SK-N-SH (cell line): ENCODE measurements at places on chromosomes 5 and 9.

GRCh38 chr5:145283141-145283810 is 551.9 kb downstream of the PRELID2 start:
- DNase-seq, result no peak

GRCh38 chr5:175681968-175682340 is 24.1 kb downstream of the HRH2 start:
- no peak for DNase-seq

- no peak for DNase-seq
Measured at GRCh38 chr9:21810388-21810787, 8.0 kb downstream of the MTAP start.

DNA sequence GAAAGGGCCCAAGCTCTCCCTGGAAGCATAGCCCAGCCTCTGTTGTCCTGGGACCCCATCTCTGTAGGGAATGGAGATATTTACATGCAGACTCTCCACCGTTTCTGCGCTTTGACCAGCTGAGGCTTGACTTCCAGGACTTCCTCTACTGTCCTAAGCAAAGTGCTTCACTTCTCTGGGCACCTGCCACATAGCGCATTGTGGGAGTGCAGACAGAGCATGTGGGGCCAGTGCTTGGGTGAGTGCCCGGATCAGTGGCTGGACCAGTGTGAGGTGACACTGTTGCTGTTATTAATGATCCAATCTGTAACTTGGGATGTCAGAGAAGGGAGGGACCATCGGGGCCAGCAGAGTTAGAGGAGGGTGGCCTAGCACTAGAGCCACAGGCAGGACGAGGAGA is 10.5 kb downstream of the CXCL14 start:
- no peak for DNase-seq

- DNase-seq, result no peak
Measured at GRCh38 chr5:127813633-127814587, 110.7 kb downstream of the CCDC192 start.

DNA sequence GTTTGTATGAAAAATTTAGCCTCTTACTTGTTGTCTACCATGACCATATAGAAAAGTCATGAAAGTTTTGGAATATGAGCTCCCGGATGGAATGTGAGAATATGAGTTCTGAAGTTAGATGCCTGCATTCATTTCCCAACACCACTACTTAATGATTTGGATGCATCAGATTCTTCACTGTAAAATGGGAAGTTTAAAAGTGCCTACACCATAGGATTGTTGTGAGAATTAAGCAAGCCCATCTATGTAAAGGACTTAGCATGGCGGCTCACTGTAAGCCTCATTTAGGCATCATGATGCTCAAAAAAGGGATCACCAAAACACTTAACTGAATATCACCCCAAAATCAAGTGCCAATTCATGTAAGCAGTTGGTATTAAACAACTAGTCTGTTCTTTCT is 177.3 kb downstream of the RAB3C start:
- DNase-seq, result no peak

- no peak for DNase-seq
Measured at GRCh38 chr5:60541980-60542379, 158.0 kb downstream of the DEPDC1B start.

GRCh38 chr5:157855404-157855994 is 3.4 kb downstream of the CLINT1 start:
- peak; percentile 70 for DNase-seq

- DNase-seq, result no peak
Measured at GRCh38 chr9:549455-549997, 292.0 kb upstream of the DMRT1 start.

GRCh38 chr9:137666513-137666822 is 47.7 kb downstream of the EHMT1 start:
- DNase-seq, result peak; percentile 53

- no peak for DNase-seq
Measured at GRCh38 chr5:61263072-61263471, 69.0 kb upstream of the ZSWIM6 start.

DNA sequence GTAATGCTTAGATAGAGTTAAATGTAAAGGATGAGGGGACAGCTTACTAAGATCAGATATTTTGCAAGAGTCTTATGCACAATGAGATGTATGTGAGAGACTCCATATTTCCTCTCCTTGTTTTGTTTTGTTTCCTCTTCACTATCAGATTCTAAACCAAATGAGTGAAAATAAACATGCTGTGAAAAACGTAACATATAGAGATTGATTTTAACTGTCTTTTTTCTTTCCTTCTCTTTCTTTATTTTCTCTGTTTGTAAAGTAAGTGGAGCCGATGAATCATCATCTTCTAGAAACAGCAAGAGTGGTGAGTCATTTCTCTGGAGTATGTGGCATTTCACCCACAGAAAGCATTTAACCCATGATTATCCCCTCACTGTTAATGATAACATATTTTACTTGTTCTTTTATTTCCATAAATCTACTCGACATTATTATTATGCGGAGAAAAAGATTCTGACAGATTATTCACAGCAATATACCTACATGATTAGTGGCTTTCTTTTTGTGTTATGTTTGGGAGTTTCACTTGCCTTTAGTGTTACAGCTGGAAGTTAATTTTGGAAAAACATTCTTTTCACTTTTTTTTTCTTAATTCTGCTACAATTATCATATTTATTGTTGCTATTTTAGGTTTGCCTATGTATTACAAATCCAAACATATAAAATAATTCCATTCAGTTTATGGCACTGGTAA is 2.1 kb upstream of the ANXA1 start:
- no peak for DNase-seq

GRCh38 chr9:130041648-130042405 is 1.2 kb downstream of the FNBP1 start:
- peak; percentile 70 for DNase-seq

DNA sequence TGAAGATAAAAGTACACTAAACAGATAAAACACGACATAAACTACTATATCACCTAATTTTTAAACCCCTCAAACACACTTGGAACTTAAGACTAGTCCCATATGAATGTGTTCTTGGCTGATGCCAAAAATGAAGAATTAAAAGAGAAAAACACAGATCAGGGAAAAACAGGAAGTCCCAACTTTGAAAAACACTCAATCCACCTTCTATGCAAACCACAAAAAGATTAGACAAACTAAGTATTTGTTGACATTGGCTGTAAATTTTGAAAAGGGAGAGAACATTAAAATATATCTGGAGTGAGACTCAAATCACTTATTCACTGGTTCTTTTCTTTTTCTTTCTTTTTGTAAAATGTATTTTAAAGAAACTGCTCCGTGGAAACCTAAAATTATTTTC is 81.4 kb downstream of the ANKH start:
- no peak for DNase-seq

DNA sequence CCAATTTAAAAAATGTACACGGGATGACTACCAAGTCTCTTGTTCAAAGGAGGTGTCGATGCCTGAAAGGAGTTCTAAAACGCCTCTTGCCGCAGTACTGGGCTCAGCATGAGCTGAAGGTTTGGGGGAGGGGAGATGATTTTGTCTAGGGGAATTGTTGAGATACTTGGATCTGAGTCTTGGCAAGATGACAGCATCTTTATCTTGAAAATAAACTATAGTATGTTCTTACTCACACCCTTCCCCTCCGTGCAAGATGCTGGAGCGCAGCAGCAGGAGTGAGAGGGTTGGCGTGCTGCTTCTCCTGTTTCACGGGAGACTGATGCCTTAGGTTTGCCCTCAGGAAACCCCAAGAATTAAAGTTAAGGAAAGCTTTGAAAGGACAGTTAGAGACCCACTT is 47.3 kb downstream of the FAM78A start:
- no peak for DNase-seq

DNA sequence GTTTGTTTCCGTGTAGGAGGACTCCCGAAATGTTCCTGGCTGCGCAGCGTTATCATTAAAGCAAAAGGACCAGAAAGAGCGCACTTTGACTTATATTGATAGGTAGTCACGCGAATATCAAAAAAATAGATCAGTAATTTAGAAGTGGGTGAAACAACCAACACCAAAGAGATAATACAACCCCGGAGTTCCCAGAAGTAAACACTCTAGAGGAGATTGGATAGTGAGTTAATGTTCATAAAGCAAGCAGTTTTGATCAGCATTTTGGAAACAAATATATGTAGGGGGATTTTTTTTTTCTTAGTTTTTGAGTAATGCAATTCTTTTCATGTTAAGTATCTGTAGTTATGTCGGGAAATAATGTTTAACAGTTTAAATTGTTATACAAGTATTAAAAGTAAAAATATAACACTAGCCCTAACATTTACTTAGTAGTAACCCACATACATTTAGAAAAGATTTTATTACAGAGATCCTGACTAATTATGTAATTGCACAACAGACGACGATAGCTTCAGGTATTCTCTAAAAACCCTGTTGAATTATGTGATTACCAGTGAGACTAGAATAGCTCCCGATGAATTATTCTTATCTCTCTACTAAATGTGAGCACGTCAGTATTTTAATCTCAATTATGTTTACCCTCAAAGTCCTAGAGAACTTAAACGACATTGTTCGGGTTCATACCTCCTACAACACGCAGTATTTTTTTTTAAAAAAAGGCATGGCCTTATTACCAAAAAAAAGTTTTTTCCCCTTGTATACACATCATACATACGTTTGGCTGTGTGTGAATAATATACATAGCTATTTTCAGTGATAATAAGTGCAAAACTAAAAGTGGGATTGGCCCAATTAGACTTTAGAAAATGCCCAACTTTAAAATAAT is 9.4 kb upstream of the NFIB start:
- no peak for DNase-seq

DNA sequence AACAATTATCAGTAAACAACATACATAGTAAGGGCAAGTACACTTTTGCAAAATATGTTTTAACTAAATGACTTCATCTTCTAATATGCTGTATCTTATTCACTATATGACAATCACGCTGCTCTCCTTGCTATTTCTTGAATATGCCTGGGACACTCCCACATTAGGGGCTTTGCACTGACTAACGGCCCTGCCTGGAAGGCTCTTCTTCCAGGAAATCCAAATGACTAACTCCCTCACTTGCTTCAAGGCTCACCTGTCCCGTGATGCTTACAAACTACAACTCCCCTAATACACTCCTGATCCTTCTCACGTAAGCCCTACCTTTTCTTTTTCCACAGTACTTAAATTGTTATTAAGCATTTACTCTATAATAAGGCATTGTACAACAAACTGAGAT is 10.6 kb downstream of the ERP44 start:
- DNase-seq, result no peak

DNA sequence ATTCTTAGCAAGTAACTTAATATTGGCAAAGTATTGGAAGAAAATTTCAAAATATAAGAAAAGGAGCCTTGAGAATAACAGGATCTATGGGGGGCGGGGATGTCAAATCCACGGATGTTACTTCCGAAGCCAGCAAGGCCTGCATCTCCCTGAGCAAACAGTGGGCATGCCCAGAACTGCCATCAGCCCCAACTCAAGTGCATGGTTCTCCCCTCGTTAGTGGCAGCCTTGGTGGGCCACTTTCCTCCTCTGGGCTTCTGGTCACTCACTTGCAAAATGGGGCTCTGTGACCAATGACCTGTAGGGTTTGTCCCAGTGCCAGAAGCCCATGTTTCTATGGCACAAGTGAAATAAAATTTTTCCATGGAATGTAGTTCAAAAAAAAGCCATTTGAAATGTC is 27.2 kb upstream of the MED10 start:
- DNase-seq, result no peak

DNA sequence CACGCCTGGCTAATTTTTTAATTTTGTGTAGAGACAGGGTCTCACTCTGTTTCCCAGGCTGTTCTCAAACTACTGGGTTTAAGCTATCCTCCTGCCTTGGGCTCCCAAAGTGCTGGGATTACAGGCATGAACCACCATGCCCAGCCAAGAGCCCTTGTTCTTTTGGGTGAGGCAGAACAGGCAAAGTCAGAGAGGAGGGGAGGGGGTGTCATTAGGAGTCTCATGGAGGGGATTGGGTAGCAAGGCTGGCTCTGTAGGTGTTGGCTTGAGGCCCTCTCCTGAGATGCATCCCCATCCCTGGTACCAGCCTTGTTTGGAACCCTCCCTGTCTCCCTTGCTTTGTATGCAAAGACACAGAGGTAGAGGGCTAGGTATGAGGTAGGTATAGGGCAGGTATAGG is 24.1 kb downstream of the GSN start:
- no peak for DNase-seq

- DNase-seq, result peak; percentile 55
Measured at GRCh38 chr5:1840741-1841521, 39.7 kb downstream of the NDUFS6 start.

DNA sequence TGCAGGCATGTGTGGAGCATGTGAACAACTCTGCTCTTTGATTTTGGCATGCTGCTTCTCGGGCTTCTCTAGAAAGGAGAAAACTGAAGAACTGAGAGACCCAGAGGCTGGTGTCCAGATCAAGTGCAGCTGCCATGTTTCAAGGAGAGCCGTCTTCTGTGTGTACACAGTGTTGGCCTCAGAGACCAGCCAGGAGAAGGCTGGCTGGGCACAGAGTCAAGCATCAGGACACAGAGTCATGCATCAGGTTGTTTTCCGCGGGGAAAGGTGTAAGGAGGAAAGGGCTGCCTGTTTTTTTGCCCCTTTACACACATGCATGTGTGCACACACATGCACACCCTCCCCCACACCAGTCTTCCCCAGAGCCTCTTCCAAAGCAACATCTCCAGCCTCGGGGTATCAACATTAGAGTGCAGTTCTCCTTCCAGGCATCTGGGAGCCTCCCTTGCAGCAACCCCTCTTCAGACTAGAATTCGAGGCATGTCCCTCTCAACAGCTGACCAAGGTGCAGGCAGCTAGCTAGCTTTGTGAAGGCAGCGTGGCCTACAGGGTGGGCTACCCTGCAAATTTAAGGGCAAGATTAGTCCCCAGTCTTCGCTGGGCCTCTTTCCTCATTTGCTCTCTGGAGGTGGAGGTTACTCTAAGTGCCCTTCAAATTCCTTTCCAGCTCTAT is 180.9 kb downstream of the AOPEP start:
- no peak for DNase-seq

- DNase-seq, result no peak
Measured at GRCh38 chr9:80550181-80550580, 978.4 kb downstream of the TLE4 start.

- no peak for DNase-seq
Measured at GRCh38 chr5:102307232-102307631, 11.1 kb upstream of the SLCO4C1 start.

DNA sequence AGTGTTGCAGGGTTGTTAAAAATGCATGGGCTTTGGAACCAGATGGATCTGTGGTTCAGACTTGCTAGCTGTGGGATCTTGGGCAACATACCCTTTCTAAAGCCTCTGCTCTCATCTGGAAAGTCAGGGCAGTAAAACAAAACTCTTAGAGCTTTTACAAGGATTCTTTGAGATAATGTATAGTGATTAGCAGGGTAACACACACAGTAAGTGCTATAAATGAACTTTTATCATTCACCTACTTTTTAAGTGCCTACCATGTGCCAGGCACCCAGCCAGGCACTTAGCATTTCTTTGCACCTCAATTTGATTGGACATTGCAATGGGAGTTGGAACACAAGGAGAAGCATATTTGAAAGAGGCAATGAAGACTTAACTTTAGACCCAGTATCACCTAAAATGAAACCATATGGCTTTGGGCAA is 208.6 kb upstream of the PAPPA start:
- DNase-seq, result no peak

GRCh38 chr5:127518319-127518621 is 830 bp downstream of the PRRC1 start:
- DNase-seq, result no peak

GRCh38 chr5:141172381-141173204 is at the start of gene PCDHB7:
Gene PCDHB7 (plus strand): TSS chr5:141172644. CDS start chr5:141172836, 192 bp downstream.
- DNase-seq, result peak; percentile 49

GRCh38 chr5:145497052-145497451 is 338.1 kb downstream of the PRELID2 start:
- no peak for DNase-seq

- DNase-seq, result no peak
Measured at GRCh38 chr9:124066783-124067577, 55.4 kb downstream of the LHX2 start.
